ENCODE measurements at places on chromosomes 2 and 18.

DNA sequence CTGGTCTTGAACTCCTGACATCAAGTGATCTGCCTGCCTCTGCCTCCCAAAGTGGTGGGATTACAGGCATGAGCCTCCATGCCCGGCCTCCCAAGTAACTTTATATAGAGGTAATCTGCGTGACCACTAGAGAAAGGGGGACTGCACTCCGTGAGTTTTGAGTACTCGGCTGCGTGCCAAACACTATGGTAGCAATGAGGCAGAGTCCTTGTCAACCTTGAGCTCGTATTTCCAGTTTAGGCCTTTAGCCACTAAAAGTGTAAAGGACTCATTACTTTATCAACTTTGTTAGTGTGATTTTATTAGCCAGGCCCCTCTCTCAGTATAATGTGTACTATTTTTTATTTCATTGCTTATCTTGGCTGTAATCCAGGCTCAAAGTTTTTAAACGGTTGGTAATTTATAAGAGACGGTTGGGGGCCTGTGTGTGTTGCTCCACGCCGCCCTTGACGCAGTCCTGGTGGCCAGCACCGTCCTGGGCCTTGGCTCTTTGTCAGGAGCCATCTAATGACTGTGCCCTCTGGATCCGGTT is 56.2 kb downstream of the ZCCHC2 start:
- no peak for DNase-seq

- DNase-seq: no peak
Observed at GRCh38 chr2:88601286-88601685, 26.0 kb downstream of the EIF2AK3 start.

DNA sequence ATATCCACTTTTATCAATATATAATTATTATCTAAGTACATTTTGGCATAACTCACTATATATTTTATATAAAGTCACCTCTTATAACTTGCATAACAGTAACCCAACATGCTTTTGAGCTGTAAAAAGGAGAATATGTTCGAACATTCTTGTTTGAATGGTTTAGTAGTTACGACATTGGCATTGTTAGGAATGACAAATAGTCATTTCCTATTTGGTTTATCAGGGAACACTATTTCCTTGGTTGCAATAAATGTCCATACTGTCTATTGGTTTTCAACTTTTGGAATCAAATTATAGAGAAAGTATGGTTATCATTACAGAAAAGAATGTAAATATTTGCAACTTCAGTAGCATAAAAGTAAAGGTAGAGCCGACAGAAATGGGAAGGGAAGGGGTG is 124.1 kb downstream of the PARD3B start:
- DNase-seq: no peak

DNA sequence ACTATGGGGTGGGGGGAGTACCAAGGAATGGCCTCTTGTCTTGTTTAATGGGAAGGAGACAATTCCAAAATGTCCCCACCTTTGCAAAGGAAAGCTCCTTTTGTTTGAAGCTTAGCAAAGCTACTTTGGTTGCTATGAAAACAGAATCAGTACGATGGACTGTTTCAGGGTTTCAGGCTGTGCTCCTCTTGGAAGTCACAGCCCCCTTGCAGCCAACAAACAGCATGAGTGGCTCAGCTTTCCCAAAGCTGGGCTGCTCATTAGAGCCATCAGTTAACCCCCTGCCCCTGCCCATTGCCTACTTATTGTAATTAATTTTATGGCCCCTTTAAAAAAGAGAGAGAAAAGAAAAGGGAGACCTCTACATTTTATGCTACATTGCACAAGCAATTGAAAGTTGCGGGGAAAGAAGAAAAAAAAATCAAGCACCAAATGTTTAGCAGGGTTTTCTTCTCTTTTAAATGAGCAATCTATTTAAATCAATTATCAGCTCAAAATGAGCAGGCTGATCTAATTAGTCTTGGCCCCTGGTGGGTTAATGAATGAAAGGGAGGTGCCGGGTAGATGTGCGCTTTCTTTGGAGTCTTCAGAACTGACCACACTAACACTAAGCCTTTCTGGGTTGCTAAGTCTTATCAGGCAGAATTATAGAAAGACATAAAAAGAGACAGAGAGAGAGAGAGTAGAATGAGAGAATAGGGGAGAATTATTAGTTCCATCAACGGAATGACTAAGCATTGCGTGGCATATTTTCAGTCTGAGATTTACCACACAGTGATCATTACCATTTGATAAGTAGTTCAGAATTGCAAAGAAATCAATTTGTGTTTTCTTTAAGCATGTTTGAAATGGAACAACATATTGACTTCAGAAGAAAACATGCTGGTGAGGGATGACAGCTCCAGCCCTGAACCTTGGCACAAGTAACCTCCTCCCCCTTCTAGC is 284.9 kb downstream of the INSIG2 start:
- DNase-seq: no peak

GRCh38 chr2:233117811-233118647 is 57.9 kb downstream of the INPP5D start:
- no peak for DNase-seq

- peak; percentile 43 for DNase-seq
Observed at GRCh38 chr2:14975381-14975780, 342.9 kb downstream of the LRATD1 start.

GRCh38 chr2:107645586-107645985 is 181.1 kb upstream of the RGPD4 start:
- peak; percentile 46 for DNase-seq

DNA sequence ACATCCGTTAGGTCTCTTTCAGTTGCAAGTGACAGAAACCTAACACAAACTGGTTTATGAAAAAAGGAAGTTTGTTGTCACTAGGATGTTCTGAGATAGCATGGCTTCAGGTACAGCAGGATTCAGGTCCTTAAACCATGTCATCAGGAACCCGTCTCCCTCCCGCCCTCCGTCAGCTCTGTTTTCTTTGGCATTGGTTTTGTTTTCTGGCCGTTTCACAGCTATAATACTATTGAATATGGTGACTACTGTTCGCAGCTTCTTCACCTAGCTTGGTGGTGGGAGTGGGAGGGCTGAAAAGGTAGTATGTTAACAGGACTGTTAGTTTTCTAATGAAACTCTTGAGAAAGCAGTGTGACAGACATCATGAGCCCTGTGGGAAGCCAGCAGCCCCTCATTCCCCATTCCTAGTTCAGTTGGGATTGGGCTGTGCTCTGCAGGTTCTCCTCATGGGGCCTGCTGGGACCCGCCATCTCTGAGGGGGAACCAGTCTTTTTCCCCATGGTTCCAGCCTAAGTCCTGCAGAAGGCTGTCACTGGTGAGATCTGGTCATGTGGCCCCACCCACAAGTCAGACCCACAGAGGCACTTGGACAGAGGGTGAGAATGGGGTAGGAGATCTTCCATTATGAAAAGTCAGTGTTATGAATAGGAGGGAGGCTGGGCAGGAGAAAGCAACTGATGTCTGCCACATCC is 12.1 kb downstream of the PTMA start:
- no peak for DNase-seq

- DNase-seq: no peak
Observed at GRCh38 chr18:72376256-72376655, 167.9 kb downstream of the CBLN2 start.

- no peak for DNase-seq
Observed at GRCh38 chr2:207925601-207926000, 99.7 kb downstream of the PLEKHM3 start.

DNA sequence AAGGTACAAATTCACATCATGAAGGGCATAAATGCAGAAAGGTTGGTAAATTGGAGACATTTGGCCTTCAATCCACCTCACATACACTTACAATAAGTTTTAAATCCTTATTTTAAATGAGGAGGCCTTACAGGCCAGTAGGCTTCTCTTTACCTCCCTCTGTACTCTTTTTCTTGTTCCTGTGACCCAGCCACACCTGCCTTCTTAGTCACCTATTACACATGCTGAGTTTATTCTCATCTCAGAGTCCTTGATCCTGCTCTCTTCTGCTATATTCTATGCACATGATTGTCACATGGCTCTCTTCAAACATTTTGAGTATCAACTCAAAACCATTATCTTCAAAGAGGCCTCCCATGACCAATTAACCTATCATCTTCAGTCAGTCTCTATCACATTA is 491.5 kb downstream of the SATB2 start:
- DNase-seq: no peak

DNA sequence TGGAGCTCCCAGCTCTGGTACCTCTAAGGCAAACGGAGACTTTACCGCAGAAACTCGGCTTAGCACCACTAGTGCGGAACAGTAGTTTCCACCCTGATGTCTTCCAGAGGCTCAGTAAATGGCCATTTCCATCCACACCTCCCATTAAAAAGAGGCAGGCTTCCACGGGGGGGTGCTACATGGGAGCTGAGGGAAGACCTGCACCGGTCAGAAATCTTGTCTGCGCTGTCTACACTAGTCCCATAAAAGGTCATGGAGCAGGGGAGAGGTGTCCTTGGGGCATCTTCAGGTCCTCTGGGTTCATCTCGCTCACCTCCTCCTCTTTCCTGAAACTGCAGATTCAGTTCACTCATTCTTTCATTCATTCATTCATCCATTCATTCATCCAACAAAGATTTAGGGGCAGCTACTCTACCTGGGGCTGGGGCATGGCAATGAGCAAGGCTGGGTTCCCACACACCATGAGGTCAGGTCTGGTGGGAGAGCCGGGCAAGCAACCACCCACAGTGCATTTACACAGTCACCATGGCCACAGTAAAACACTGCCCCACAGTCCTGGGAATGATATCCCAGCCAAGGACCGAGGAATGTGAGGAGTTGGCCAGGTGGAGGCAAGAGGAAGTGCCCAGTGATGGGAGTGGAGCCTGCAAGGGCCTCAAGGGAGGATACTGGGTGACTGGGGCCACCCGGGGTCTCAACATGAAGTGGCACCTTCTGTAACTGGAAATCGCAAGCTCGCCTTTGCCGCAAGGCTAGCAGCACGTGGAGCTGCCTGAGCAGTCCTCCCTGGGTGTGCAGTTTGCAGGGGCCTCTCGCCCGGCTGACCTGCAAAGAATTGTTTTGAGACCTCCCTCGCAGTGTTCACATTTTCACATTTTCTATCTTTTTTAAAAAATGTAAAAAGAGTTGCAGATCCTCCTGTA is 180.2 kb upstream of the RAB6C start:
- no peak for DNase-seq

- DNase-seq: no peak
Observed at GRCh38 chr2:3493615-3494007, 25.7 kb downstream of the ADI1 start.

DNA sequence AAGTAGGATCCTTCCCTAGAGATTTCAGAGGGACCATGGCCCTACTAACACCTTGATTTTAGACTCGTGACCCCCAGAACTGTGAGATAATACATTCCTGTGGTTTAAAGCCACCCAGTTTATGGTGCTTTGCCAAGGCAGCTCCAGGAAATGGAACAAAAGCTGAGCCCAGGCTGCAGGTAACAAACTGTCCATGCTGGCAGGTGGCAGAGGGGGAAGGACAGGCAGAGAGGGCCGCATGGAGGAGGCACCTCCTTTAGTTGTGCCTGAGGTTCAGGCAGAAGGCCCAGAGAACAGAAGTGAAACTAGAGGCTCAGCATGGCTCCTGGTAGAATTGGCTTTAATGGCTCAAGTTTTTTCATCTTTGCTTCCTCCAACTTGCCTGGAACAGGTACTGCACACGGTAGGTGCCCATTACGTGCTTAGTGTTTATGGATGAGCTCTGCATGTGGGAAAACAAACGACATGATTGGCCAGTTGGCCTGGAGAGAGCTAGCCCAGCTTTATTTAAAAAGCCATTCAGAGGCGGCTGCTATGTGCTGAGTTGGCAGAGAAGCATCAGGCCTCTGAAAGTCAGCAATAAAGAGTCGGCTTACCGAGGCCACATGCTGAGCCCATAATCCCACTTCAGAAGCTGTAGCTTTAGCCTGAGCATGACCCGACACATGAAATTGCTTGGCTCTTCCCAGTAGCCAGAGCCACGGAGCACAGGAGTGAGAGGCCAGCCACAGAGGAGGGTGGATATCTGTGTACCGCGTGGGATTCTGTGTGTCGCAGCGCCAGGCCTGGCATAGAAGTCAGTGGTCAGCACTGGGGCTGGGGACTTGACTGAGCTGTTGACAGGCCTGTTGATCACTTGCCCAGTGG is 36.5 kb downstream of the HS1BP3 start:
- peak; percentile 62 for DNase-seq

- no peak for DNase-seq
Observed at GRCh38 chr18:49894517-49895226, 81.3 kb upstream of the ACAA2 start.

GRCh38 chr18:23730857-23731256 is 41.6 kb downstream of the LAMA3 start:
- DNase-seq: no peak

DNA sequence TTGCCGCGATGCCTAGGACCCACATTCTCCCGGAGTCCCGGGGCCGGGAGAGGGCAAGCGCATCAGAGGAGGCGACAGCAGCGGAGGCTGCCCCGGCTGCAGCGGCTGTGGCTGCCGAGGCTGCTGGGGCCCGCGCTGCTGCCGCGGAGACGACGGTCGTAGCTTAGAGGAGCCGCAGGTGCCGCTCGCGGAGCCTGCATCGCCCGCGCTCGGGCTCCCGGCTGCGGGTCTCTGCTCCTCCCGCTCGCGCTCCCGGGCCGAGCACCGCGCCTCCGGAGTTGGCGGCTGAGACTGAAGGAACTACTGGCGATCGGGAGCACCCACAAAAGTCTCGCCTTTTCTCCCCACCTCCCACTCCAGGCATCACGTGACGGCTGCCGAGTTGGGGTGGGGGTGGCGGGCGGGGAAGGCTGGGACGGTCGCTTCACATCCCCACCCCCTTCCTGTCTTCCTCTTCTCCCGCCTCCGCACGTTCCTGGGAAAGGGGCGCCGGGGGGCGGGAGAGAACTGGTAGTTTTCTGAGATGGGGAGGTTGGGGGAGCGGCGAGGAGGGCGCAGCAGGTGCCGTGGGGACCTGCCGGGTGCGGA is at the start of gene LYPD1:
Gene LYPD1 (minus strand): TSS at position 298 of the 588 bp plus-strand sequence. CDS start 273 bp downstream, at position 25.
- no peak for DNase-seq

DNA sequence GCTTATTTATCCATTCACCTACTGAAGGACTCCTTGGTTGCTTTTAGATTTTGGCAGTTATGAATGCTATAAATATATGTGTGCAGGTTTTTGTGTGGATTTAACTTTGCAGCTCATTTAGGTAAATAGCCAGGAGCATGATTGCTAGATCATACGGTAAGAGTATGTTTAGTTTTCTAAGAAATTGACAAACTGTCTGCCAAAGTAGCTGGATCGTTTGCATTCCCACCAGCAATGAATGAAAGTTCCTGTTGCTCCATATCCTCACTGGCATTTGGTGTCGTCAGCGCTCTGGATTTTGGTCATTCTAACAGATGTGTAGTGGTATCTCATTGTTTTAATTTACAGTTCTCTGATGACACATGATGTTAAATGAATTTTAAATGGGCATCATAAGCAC is 8.7 kb upstream of the DIPK1C start:
- DNase-seq: no peak

GRCh38 chr2:201977651-201978050 is 56.0 kb upstream of the FZD7 start:
- DNase-seq: no peak

DNA sequence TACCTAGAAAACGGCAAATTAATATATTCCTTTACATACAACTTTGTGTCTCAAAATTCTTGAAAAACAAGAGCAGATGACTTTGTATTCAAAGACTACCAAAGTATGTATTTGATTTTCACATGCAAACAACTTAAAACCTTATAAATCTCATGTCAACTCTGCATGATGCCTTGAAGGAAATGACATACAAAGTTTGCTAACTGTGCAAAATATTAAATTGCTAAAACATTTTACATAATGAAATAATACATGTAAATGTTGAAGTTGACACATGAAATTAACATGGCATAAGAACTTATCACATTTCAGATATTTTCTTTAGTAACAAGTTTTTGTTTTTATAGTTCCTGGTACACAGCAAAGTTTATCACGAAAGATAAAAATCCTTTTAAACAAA is 20.8 kb upstream of the C2orf42 start:
- DNase-seq: no peak
